CD4-positive, CD25-positive, alpha-beta regulatory T cell (primary cell): ENCODE measurements at places on chromosomes 7 and 10. TPM values are rescaled to one million over a fixed set of nuclear protein-coding genes. Genes with fewer than 3 reads are reported as not detected.

GIMAP7 gene
- total RNA-seq: 64.2 TPM

SLC26A4 gene
- total RNA-seq: 0.10 TPM

ECHS1 gene
- 16.9 TPM for total RNA-seq

FGFR2 gene
- total RNA-seq: 3.1 TPM

DNA sequence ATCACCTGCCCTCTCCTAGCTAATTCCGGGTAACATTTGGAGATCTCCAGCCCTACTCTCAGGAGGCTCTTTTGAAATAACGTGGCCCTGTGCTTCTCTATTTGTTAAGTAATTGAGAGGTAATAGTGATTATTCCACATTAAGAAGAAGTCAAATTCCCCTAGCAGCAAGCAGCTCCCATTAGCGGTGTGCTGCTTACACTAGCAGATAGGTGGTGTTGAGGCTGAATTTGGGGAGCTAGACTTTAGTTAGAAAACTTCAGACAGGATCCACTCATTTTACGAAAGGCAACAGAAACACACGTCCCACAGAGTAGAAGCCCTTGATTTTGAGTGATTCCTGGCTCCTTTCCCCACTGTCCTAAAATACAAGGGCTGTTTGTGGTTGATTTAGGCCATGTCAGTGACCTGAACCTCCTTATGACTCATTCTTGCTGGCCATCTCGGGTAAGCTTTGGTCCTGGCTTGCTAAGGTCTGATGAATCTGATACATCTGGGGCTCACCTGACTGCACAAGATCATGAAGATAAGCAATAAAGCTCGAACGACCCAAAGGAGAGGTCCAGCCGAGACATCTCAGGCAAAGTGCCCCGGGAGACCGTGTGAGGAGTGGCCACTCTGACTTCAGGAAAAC lies 77.2 kb downstream of the FAM204A start:
- DNase-seq: no peak

- peak; percentile 55 for DNase-seq
Measured at GRCh38 chr7:98168181-98168903, 42.9 kb upstream of the BHLHA15 start.

GRCh38 chr7:142954680-142955268 lies 7.4 kb downstream of the KEL start:
- DNase-seq: no peak

- DNase-seq: peak; percentile 69
Measured at GRCh38 chr10:6140141-6140841, 51.5 kb downstream of the RBM17 start.

DNA sequence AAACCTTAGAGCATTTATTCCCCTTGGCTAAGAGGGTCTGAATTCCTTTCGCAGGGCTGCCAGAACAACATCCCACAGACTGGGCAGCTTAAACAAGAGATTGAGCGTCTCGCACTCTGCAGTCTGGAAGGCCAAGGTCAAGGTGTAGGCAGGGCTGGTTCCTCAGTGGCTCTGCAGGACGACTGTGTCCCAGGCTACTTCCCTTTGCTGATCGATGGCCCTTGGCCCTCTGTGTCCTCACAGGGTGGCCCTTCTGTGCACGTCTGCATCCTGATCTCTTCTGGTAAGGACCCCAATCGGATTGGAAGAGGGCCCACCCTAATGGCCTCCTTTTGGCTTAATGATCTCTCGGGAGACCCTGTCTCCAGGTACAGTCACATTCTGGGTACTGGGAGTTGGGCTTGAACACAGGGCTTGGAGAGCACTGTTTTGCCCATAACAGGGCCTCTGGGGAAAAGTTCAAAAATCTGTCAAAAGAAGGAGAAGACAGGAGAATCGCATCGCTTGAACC lies 35.1 kb upstream of the DNAJB6 start:
- no peak for DNase-seq

- peak; percentile 87 for DNase-seq
Measured at GRCh38 chr10:61987951-61988379, 86.5 kb downstream of the ARID5B start.

- DNase-seq: no peak
Measured at GRCh38 chr7:51019891-51020870, 237.5 kb upstream of the GRB10 start.

GRCh38 chr10:69180525-69181204 lies 631 bp downstream of the SUPV3L1 start:
- peak; percentile 19 for DNase-seq
